ENCODE measurements at places on chromosomes 7 and 10. TPM values are rescaled to one million over a fixed set of nuclear protein-coding genes. Genes with fewer than 3 reads are reported as not detected.
A peak's percentile ranks its signal among the peaks of the same experiment; 100 is the strongest.

The ZNF503 gene
- total RNA-seq = 10.1 TPM

The SPDYE11 gene
- 1.7 TPM for total RNA-seq

The CHST3 gene
- total RNA-seq = 30.8 TPM

The FAM180A gene
- 1.7 TPM for total RNA-seq

GRCh38 chr7:6218329-6218728 is 54.1 kb downstream of the CYTH3 start:
- DNase-seq = no peak

DNA sequence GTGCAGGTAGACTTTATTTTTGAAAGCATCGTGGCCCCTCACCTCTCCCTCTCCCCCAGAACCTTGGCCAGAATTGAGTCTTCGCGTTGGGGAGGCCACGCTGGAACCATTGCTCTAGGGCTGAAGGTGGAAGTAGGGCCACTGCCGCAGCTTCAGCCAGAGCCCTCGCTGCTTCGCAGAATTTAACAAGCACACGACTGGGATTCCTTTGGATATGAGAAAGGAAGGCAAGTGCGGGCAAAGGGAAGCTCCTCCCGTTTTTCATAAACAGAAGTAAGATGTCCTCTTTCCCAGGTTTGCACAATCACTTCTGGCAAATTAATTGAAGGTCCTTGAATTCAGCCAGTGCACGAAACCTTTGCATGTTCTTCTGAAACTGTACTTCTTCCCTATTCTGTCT is 168.1 kb downstream of the CCDC3 start:
- no peak for DNase-seq

GRCh38 chr7:134605978-134606923 is 40.4 kb upstream of the BPGM start:
- peak; percentile 60 for DNase-seq

GRCh38 chr10:88389456-88389855 is 193.7 kb downstream of the RNLS start:
- peak; percentile 64 for DNase-seq

- no peak for DNase-seq
These were observed 399.2 kb downstream of the SORCS1 start for GRCh38 chr10:106765241-106765754.

DNA sequence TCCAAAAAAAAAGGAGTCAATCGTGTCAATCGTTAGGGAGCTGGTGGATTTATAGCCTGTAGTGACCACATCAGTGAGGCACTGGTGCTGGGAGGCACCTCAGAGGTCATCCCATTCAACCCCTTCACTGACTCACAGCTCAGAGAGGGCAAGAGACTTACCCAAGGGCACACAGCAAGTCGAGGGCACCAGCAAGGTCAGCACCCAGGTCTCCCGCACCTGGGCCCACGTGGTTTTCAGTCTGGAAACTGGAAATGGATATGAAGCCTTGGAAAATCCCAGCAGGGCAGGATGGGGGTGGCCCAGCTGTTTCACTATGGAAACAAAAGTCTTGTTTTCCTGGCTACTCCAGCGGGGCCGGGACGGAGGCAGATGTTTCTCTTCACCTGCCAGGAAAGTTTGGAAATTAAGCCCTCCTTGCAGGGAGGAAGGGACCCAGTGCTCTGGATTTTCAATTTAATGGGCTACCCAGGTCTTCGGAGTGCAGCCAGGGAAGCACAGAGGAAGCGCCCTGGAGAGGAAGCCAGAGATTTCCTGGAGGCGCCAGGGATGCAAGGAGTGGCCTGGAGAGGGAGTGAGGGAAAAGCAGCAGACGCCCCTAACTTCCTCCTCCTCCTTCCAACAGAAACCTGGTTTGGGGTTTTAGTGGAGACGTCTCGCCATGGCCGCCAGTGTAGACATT is 157.2 kb upstream of the TNRC18 start:
- DNase-seq = peak; percentile 65

- DNase-seq = no peak
These were observed 118.8 kb downstream of the DIP2C start for GRCh38 chr10:570628-571163.

DNA sequence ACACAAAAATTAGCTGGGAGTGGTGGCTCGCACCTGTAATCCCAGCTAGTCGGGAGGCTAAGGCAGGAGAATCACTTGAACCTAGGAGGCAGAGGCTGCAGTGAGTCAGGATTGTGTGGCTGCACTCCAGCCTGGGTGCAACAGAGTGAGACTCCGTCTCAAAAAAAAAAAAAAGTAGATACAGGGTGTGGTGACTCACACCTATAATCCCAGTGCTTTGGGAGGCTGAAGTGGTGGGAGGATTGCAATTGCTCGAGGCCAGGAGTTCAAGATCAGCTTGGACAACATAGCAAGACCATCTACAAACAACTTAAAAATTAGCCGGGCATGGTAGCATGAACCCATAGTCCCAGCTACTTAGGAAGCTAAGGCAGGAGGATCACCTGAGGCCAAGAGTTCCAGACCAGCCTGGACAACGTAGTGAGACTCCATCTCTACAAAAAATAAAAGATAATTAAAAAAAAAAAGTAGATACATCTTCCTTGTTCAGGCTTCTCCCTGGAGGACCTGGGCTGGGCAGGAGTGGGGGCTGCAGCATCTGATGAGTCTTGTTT is 2.0 kb downstream of the MOSPD3 start:
- DNase-seq = no peak

DNA sequence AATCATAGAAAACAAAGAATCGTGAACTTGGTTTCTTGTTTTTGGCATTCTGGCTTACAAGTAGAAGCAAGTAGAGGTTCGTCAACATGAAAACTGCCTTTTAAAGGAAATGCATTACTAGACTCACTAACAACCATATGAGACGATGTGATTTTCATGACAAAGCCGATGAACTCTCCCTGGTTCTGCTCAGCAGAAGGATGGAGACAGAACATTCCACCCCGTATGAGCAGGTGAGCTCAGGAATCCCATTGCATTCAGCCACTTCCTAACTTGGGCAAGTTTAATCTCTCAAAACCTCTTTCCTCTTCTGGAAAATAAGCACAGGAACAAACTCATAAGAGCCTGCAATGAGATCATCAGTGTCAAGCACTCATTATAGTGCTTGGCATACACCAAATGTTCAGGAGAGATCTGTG is 57.4 kb upstream of the SVIL start:
- peak; percentile 26 for DNase-seq
